A549 (cell line): ENCODE measurements at places on chromosomes 11 and 22.

- DNase-seq, result no peak
These were observed 4.2 kb downstream of the VPS26B start for GRCh38 chr11:134228625-134229024.

- peak; percentile 58 for DNase-seq
These were observed 93.2 kb downstream of the LRRC32 start for GRCh38 chr11:76577226-76577920.

GRCh38 chr11:45501392-45502225, 163.8 kb downstream of the CHST1 start:
- DNase-seq, result no peak

DNA sequence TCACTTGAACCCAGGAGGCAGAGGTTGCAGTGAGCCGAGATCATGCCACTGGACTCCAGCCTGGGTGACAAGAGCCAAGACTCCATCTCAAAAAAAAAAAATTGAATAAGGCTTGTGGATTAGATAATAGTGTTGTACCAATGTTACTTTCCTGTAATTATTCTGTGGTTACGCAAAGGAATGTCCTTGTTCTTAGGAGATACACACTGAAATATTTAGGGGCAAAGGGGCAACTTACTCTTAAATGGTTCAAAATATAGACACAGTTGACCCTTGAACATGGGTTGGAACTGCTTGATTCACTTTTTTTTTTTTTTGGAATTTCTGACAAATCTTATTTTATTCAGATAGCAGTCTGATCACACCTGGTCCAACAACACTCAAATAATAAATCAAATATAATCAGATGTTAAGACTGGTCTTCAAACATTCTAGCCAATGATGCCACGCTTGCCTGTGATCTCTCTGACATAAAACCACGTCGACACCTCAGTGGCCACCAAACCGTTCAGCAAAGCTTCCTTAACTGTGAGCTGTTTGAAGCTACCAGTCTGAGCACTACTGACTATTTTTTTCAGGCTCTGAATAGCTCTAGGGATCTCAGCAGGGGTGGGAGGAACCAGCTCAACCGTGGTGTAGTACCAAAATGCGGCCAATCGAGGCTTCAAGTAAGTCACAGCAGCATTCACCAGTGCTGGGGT, 710 bp downstream of the ATP5MGL start:
- DNase-seq, result no peak

DNA sequence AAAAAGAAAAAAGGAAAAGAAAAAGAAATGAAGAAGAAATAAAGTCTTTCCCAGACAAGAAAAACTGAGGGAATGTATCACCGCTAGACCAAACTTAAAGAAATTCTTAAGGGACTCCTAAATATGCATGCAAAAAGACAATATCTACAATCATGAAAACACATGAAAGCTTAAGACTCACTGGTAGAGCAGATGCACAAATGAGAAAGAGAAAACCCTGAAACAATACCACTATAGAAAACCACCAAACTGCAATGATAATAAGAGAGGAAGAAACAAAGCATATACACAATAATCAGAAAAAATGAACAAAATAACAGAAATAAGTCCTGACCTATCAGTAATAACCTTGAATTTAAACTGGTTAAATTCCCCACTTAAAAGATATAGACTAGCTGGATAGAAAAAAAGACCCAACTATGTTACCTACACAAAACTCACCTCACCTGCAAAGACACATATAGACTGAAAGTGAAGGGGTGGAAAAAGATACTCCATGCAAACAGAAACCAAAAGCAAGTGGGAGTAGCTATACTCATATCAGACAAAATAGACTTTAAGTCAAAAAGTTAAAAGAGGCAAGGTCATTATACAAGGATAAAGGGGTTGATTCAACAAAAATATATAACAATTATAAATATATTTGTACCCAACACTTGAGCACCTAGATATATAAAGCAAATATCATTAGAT, 61.3 kb upstream of the NARS2 start:
- no peak for DNase-seq

GRCh38 chr22:50487290-50488005, 789 bp downstream of the MIOX start:
- no peak for DNase-seq

DNA sequence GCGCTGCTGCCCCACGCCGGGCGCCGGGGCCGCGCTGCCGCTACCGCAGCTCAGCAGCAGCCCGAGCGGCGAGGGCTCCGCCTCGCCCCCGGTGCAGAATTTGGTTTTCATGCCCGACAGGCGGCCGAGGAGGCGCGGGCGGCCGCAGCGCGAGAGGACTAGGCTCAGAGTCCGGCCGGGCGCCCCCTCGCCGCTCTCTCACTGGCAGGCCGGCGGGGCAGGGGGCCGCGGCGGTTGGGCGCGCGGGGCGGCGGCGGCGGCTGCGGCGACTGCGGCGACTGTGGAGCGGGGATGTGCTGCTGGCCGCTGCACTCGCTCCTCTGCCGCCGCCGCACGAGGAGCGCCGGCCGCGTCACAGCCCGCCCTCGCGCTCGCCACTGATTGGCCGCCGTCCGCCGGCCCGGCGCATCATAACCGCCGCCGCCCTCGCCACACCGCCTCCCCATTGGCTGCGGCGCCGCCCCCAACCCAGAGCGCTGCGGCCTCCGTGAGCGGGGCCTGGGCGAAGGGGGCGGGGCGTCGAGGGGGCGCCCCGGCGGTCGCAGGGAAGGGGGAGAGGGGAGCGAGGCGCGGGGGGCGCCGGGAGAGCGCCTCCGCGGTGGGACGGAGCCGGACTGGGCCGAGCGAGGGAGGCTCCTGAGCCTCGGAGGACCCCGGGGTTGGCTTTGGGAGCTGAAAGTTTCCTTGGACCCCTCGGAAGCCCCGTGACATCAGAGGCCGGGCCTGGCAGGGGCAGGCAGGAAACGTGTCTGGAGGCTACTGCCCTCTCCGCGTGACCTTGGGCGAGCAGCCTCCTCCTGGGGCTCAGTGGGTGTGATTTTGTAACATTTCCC, at the start of gene CHKA:
TSS of gene CHKA (minus strand) at position 322 of the 833 bp plus-strand sequence. CDS start at position 111, 211 bp downstream.
- DNase-seq, result peak; percentile 91

- no peak for DNase-seq
These were observed 23.5 kb downstream of the SUN2 start for GRCh38 chr22:38732251-38732815.

GRCh38 chr11:46413760-46414465, 22.3 kb upstream of the CHRM4 start:
- peak; percentile 57 for DNase-seq

- DNase-seq, result no peak
These were observed 1.2 kb downstream of the MAJIN start for GRCh38 chr11:64970731-64971151.

DNA sequence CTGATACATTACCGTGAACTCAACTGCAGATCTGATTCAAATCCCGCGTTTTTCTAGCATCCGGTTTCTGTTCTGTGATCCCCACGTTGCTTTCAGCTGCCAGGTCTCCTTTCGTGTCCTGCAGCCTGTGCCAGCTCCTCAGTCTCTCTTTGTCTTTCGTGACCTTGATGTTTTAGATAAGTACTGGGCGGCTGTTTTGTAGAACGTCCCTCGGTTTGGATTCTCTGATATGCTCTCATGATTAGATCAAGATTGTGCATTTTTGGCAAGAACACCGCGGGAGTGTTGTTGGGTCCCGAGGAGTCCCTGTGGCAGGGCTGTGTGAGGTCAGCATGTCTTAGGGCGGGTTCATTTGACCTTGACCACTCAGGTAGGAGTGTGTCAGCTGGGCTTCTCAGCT, 38.6 kb downstream of the KCNQ1 start:
- DNase-seq, result no peak

DNA sequence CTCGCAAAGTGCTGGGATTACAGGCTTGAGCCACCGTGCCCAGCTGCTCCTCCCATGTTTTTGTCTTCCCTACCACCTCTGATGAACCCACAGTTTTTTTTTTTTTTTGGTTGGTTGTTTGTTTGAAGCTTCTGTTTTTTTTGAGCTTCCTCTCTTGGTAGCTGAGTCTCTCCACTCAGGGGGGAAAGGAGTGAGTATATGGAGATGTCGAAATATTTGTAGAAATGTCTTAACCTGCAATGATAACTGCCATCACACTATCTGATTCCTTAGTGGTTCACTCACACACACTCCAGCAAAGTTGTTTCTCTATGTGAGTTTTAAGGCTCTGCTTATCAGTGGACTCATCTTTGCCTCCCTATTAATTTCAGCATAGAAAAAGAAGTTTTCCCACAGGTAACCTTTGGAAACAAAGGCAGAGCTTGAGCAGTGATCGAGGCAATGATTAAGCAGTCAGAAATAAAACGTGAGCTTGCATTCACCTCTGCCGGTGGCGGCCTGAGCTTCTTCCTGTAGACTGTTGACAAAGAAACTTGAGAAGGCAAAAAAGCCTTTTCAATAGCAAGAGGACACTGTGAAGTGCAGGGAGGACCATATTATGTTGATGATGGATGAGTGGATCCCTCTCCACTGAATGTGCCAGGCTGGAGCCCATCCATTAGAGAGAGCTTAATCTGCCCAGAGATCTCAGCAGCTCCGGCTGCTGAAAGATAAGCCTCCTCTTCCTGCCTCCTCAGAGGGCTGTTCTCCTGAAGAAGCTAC, 29.0 kb upstream of the RASSF10 start:
- DNase-seq, result no peak

GRCh38 chr22:35900483-35901168, 128.0 kb downstream of the RBFOX2 start:
- DNase-seq, result peak; percentile 56

DNA sequence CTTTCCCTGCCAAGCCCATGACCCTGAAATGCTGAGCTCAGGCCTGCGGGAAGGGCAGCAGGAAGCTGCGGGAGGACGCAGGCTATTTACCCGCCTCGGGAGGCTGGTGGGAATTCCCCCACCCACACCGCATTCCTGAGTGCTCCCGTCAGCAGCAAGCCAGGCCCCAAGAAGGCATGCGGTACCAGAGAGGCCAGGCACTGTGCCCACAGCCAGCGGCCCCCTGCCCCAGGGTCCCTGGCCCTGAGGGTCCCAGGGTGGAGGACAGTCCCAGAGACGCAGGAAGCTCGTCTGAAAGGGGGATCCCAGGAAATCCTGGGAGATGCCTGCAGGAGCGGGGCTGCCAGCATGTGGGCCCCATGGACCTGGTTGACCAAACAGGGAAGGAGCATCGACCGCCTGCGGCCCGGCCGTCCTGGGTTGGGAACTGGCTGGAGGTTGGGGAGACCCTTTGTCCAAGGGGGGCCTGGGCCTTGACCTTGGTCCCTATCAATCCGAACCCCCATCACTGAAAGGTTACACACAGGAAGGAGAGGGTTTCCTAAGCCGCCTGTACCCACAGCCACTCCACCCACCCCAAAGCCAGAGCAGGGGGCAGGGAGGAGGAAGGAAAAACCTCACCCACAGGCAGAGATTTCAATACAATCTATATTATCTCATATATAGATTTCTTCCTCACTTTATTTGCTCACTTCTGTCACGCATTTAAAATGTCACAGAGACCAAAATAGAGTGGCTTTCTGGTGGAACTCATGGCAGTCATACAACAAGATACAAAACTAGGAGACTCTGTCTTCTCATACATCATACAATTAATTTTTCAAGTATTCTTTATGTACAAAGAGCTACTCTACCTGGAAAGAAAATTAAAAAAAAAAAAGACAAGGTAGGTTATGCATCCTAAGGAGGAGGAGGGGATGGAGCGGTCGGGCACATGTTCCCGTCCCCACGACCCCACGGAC, 17.1 kb downstream of the MAFF start:
- peak; percentile 59 for DNase-seq

DNA sequence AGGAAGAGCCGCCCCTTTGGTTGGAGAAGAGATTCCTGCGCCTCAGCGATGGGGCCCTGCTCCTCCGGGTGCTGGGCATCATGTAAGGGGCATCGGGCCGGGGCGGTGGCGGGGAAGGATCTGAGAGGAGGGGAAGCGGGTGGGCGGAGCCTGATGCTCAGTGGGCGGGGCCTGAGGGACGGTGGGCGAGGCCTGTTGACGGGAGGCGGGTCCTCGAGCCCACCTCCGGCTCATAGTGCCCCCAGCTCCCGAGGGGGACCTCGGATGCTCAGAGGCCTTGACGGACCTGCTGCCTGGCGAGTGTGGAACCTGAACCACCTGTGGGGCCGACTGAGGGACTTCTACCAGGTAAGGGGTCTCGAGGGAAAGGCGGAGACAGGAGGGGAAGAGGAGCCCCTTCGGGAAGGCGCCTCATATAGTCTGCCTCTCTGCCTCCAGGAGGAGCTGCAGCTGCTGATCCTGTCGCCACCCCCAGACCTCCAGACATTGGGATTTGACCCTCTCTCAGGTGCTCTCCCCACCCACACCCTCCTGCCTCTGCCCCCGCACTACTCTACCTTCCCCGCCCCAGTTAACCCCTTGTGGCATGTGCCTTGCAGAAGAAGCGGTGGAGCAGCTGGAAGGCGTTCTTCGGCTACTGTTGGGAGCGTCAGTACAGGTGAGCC, 799 bp downstream of the CCDC88B start:
- DNase-seq, result no peak
